Activated CD8-positive, alpha-beta memory T cell treated with anti-CD3 and anti-CD28 coated beads for 4 hours (primary cell): ENCODE measurements at places on chromosomes 3 and 15.

- DNase-seq, result no peak
These were observed 26.0 kb upstream of the CA12 start for GRCh38 chr15:63407612-63408011.

- DNase-seq, result no peak
These were observed 675 bp downstream of the PSMD6 start for GRCh38 chr3:64022451-64023186.

DNA sequence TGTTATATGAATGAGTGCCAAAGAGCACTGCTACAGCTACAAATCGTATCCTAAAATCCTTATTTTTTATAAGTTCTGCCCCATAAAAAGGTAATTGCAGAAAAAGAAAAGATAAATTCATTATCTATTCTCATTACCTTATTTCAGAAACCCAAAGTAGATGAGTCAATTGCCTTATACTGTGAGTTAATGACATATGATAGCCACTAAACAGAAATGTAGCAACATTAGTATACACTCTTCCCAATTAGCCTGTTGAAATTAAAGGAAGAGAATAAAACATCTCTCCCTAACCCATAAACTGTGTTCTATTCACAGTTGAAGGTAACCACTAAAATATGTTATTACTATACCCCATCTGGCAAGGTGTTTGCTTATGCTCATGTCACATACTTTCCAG lies 11.0 kb downstream of the TBL1XR1 start:
- DNase-seq, result no peak

- no peak for DNase-seq
These were observed 32.2 kb upstream of the TRH start for GRCh38 chr3:129942296-129942695.

DNA sequence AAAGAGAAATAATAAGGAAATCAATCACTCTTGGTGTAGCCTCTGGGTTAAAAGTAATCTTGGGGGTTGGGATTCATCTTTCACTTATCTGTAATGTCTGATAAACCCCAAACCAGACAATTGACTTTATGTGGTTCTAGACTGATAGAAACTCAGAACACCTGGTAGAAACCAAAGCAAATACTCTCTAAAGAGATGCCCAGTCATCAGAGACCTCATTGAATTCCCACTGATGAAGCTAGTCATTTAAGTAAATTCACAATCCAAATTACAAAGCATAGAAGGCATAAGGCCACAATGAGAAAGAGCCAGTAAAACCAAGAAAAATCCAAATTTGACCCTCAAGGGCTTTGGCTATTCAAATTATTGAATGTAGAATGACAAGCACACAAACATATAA lies 250.6 kb downstream of the MBNL1 start:
- no peak for DNase-seq

GRCh38 chr3:10280571-10280970 lies 12.2 kb downstream of the GHRL start:
- no peak for DNase-seq

GRCh38 chr15:80160570-80161156 lies 7.9 kb downstream of the FAH start:
- DNase-seq, result no peak

DNA sequence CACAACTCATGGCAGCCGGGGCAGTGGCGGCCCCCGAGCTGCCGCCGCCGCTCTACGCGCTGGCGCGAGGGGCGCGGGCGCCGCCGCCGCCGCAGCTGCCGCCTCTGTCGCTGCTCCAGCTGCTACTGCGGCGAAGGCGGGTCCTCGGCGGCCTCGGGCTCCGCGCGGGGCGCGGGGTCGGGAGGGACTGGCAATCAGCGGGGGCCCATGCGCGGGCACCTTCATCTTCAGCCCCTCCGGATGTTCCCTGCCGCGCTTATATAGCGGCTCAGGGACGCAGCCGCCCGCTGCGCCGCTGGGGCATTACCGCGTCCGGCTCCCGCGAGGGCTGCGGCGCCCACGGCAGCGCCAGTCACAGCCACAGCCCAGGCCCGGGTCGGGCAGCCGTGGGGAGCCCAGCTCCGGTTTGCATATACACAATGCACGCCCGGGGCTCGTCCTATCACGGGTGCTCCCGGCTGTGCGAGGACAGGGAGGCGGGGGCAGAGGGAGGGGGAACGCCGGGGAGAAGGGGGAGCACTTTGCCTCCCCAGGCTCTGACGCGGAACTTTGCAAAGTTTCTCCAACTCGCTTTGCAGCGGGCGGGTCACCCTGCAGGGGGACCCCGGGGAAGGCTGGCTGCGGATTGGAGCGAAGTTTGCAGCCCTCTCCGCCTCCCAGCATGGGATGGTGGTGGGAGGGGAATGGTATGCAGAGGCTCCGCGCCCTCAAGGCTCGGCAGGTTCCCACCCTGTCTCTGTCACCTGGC lies at the start of gene VGLL3:
TSS of gene VGLL3 (minus strand) at position 416 of the 748 bp plus-strand sequence. CDS start at position 10, 406 bp downstream.
- no peak for DNase-seq

DNA sequence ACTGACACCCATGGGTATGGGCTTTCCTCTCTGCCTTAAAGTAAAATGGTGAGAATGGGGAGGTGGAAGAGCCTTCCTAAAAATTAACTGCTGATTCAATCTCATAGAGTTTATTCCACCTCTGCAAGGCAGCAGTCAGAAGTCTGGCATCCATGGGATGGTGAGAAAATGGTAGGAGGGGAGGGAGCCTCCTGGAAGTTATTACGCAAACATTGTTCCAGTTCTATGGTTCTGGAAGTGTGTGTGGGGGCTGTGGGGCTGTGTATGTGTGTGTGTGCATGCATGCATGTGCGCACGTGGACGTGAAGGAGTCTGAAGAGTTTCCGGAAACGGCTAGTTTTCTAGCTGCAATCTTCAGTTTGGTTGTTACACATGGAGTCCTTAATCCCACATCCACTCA lies 177.6 kb downstream of the KCNAB1 start:
- no peak for DNase-seq

GRCh38 chr3:194326968-194327217 lies 24.2 kb downstream of the CPN2 start:
- no peak for DNase-seq

GRCh38 chr15:93044301-93045190 lies 44.5 kb downstream of the RGMA start:
- no peak for DNase-seq

DNA sequence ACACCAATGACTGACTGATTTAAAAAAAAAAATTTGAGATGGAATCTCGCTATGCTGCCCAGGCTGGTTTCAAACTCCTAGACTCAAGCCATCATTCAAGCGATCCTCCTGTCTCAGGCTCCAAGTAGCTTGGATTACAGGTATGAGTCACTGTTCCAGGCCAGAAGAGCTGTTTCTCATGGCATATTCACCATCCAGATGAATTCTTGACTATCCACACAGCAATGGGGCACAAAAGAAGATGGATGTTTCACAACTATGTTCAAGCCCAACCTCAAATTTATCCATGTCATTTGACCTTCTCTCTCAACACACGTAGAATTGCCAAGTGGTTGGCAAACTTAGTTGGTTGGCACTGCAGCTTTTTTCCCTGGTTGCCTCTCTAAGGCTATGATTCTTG lies 40.6 kb downstream of the PRICKLE2 start:
- no peak for DNase-seq

DNA sequence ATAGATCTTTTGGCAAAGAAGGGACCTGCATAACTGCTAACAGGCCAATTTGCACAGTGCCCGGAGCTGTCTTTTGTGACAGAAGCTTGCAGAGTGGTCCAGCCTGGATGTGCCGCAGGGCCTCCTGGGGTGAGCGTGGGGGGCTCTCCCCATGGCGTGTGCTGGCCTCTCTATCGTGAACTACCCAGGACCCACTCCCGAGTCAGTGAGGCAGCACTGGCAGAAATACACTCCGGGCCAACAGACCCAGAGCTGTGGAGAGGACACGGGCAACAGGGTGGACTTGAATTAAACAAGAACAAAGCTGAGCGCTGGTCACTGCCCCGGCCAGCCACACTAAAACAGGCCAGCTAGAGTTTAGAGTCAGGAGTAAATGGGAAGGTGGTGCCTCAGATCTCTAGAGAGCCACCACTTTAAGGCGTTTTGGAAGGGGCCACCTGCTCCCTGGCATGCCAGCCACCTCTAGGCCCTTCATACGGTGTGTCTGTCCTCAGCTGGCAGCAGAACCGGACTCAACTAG lies 152.1 kb downstream of the KLF13 start:
- DNase-seq, result no peak

GRCh38 chr3:14641346-14641745 lies 10.2 kb upstream of the CCDC174 start:
- no peak for DNase-seq

DNA sequence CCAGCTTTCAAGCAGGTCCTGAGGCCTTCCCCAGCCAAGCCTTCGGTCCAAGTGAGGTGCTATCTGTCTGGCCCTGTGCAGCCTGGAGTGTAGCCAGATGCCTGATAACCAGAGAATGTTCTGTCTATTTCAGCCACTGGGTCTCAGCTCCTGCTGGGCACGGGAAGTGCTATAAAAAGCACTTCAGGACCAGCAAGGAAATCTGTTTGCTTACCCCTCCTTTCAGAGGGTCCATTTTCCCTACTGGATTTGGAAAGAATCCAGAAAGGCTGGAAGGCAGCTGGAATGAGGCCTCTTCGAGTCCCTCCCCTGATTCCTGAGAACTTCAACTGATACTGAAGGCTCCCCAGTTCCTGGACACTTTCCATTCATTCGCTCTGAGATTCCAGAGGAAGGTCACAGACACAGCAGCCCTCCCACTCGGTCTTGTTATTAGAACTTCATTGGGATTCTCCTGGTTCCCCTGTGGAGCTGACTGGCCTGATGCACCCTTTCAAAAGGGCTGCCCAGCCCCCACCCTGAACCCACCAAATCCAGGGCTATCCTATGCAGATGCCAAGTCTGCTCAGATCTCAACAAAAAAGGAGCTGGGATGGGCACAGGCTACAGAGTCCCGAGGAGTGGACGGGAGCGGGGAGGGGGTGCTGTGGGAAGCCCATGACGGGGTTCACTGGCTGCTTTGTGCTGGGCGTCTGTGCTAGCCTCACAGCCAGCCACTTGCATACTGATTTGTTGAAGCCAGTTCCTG lies 70.4 kb downstream of the UMPS start:
- DNase-seq, result no peak

- no peak for DNase-seq
These were observed 101.2 kb upstream of the ZBTB20 start for GRCh38 chr3:115248274-115248673.

DNA sequence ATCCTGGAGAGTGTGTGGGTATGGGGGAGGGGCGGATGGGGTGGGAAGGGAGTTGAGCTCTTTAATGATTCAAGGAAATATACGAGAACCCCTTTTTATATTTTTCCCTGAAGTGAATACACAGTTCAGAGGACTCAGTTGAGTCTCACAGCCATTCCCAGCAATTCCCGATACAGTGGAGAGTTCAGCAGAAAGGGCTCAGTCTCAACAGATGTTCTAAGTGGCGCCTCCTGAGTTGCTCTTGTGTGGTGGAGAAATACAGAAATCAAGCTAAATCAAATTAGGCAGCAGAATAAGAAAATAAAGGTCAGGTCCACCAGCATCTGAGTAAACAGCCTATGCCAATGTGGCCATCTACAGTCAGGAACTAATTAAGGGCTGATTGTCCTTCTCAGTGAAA lies 372.1 kb downstream of the NR2F2 start:
- DNase-seq, result no peak

- no peak for DNase-seq
These were observed 2.6 kb downstream of the SMAD3 start for GRCh38 chr15:67067930-67068551.

DNA sequence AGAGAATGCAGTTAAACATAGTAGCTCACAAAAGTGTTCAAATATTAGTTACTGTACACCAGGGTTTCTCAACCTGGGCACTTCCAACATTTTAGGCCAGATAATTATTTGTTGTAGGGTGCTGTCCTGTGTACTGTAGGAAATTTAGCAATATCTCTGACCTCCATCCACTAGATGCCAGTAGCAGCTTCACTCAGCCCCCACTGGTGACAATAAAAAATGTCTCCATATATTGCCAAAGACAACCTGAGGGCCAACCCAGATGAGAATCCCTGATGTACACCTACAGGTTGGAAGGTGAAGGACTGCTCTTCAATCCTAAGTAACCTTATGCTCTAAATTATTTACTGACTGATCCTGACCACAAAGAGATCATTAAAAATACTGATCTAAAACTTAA lies 32.5 kb downstream of the DCUN1D1 start:
- no peak for DNase-seq

- DNase-seq, result no peak
These were observed 27.8 kb downstream of the TAFA4 start for GRCh38 chr3:68904578-68904977.

- no peak for DNase-seq
These were observed 17.7 kb downstream of the HEXA start for GRCh38 chr15:72358121-72358520.

DNA sequence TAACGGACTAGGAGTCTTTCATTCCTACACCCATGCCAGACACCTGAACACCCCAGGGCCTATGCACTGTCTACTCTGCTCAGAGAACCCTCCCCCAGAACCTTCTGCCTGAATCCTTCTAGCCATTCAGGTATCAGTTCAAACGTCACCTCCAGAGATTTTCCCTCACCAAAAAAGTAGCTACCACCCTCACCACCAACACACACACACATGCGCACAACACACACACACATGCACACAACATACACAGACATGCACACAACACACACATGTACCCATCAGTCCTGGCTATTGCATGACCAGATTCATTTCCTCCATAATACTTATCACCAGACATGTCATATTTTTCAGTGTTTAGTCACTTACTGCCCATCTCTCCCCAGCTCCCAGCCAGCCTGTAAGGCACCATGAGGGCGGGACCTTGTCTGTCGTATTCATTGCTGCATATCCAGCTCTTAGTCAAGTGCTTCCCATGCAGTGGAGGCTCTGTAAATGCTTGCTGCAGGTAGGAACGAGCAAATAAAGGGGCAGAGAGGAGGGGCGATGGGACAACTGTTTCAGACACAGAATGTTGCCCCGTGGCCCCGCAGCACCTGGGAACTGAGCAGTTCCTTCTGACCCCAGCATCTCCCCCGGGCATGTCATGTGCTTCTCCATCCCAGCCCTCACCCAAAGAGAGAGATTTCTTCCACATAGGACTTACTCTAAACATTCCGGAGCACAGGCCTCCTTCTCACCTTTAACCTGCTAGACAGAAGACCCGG lies 29.2 kb downstream of the XXYLT1 start:
- DNase-seq, result no peak

GRCh38 chr3:121730940-121731687 lies 18.4 kb downstream of the GOLGB1 start:
- no peak for DNase-seq

DNA sequence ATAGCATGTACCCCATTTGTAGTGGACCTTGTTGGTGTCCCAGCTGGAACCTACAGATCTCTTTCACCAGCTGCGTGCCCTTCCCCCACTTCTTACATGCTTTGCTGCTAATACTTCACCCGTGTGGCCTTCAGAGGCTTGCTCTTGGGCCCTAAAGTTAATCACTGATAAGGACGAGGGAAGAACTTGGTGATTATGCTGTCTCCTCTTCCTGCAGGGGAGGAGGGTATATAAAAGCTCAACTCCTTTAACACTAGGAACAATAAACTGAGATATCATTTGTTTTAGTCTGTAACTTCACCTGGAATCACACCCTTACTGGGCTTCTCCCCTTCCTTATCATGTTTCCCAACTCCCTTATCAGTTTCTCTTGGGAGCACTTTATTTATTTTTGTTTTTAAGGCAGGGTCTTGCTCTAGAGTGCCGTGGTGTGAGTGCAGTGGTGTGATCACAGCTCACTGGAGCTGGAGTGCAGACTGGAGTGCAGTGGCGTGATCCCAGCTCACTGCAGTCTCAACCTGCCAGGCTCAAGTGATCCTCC lies 43.2 kb upstream of the PIK3R4 start:
- DNase-seq, result no peak
